KG1 (cell line): ENCODE measurements at places on chromosomes 13 and 19.

GRCh38 chr13:74325106-74325505 lies 190.9 kb upstream of the KLF12 start:
- no peak for DNase-seq

GRCh38 chr13:107427536-107427935 lies 787.8 kb downstream of the LIG4 start:
- DNase-seq = no peak

- DNase-seq = no peak
These were observed 11.6 kb downstream of the C2CD4C start for GRCh38 chr19:397321-397720.

DNA sequence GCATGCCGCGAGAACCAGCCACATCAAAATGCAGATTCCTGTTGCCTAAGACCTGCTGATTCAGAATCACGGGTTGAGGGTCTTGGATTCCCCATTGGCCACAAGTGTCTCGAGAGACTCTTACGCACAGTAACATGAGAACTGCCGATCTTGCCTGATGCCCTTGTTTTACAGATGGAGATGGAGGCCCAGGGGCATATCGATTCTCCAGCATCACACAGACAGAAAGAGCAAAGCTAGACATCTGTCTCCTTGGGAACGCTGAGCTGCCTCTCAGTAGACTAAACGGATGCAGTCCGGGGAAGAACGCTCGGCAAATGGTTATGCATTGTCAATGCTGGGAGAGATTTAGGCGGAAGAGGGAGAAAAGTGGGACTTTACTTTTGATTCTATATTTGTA lies 5.4 kb downstream of the NLRP12 start:
- DNase-seq = no peak

DNA sequence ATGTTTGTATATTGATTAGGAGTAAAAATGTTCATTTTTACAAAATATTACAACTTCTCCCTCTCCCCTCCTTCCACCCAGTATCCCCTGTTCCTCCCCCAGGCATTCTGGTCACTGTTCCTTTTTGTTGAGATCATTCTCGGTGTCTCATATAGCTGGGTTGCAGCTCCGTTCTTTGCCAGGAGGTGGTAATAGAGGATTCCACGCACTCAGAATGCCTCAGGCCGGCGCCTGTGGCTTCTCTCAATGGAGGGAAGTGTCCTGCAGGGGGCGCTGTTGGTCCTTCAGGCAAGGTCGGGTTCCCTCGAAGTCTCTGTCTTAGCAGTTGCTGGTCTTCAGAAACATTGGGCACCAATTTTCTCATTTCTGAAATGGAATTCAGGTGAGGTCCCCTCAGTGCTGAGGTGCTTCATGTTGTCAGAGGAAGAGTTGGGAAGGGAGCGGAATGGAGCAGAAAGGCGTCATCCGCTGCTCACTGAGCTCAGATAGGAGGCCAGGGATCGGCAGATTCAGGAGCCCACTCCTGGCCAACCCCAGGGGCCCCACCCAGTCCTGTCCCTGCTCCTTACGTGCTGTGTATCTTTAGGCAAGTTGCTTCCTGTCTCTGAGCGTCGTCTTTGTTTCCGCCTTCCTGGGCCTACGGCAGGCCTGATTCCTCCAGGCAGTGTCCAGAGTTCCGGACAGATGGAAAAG lies 10.3 kb upstream of the GARIN5A start:
- DNase-seq = no peak

DNA sequence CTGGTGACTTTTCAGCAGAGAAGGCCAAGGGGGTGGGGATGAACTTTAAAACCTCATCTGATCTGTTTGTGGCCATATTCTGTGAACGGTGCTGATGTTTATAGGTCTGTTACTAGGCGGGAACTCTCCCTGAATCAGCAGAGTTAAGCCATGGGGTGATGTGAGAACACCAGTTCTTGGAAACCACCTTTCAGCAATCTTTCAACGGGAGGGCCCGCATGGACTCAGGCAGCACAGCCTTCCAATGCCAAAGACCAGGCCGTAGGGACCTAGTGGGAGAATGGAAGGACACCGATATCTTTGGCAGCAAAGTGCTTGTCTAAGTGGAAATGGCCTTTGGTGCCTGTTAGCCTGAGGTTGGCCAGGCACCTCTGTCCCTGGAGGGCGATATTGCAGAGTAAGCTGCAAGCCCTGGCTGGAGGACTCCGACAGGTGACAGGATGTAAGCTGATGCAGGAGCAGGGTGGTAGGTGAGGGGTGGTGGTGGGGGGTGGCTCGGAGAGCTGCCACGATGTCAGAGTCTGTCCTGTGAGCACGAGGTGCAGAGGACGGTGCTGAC lies 57.0 kb downstream of the ERCC5 start:
- DNase-seq = no peak

- DNase-seq = no peak
These were observed 1.5 kb upstream of the ZNF347 start for GRCh38 chr19:53160350-53160749.
